ENCODE measurements at places on chromosomes 5 and 9.

DNA sequence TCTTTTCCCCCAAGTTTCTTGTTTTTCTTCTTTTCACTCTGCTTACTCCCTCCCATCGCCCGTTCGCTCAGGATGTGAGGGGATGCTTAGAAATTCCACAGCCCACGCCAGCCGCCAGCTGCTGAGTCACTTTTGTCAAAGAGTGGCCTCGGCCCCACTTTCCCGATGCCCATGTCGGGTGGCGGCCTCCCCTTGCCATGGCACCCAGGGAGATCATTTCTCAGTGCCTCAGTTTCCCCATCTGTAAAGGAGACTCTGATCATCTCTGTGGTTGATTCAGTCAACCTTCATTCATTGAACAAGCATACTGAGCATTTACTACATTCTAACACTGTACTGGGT is 353 bp upstream of the PDGFRB start:
- no peak for DNase-seq

- DNase-seq, result no peak
Observed at GRCh38 chr5:1177826-1178528, 23.4 kb upstream of the SLC6A19 start.

DNA sequence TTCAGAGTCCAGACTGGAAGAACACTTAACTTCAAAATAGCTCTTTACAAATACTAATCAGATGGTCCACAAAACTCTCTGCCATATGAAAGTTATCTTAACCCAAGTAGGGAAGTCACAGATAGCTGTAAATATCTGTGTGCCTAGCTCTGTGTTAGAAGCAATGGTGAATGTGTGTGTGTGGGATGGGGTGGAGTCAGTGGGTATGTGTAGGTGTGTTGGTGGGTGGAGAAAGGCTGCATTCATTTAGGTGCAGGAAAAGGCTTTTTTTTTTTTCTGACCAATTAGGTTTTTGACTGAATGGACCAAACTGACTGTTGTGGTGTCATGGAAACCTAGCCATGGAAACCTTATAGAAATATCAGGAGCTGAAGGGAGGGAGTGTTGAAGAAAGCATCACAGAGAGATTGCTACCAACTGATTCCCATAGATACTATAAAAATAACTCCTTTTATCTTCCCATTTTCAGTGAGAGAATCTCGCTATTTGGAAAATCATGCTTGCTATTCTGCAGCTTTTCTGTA is 156.2 kb upstream of the NR3C1 start:
- no peak for DNase-seq

- no peak for DNase-seq
Observed at GRCh38 chr5:76717222-76718083, 1.5 kb downstream of the F2R start.

DNA sequence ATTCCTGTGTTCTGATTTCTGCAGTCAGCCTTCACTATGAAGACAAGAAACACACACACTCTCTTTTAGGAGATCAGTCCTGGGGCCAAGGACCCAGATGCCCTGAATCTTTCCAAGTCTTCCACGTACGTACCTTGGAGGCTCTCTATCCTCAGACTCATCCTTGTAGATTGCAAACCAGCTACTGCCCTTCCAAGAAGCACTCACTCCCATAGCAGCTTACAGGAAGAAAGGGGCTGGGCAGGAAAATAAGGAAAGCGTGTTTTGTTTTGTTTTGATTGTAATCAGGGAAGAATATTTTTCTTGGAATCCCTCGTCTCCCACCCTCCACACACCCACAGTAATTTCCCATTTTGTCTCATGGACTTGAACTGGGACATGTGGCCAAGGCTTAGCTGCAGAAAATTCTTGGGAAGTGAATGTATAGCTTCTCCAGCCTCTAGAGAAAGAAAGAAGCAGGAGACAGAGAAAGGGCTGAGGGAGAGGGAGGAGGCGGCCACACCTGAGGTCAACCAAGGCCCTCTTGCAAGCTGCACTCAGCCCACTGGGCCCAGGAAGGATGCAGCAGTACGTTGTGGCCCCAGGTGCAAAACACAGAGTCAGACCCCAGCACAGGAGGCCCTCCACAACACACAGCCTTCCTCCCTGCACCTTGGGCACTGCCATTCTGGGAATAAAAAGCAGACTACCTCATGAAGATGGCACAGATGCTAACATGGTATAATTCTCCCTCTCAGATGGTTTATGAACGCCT is 29.9 kb downstream of the IRX2 start:
- no peak for DNase-seq

GRCh38 chr5:108369167-108369566 is 12.7 kb downstream of the FBXL17 start:
- DNase-seq, result no peak

GRCh38 chr9:114682846-114683245 is 854 bp upstream of the TEX48 start:
- DNase-seq, result no peak

DNA sequence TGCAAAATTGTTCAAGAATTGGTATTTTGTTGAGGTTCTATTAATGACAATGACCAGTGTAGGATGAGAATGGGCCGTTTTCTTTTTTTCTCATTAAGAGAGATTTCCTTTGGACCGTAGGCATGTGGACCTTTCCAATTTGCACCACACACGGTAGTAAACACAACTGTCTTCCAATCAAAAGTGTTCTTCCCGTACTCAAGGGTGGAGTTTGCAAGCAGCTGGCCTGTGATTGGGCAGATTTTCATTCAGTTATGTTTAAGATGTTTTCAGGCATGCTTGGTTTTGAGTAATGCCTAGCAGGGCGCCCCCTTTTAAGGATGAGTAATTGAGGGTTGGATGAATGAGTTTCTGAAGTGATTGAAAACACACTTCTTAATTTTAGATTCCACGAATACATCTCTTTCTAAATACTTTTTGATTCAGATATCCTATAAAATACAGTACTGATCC is 2.5 kb downstream of the KDM3B start:
- peak; percentile 40 for DNase-seq

DNA sequence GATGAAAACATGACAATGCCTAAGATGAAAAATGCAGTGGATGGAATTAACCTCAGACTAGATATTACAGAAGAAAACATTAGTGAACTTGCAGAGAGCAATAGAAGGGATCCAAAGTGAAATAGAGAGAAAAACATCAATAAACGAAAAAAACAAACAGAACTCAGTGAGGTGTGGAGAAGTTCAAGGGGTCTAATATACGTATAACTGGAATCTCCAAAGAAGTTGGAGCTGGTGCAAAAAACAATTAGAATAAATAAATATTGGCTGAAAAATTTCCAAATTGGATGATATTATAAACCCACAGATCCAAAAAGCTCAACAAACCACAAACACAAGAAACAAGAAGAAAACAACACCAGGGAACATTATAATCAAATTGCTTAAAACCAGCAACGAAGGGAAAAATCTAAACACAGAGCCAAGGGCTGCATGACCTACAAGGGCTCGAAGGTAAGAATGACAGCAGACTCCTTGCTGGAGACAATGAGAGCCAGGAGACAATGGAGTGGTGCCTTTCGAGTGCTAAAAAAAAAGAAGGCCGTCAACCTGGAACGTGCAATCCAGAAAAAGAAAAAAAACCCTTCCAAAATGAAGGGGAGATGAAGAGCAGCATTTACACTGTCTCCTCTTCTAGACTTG is 11.8 kb downstream of the FAM163B start:
- no peak for DNase-seq

GRCh38 chr9:101485924-101486692 is 47.5 kb upstream of the RNF20 start:
- DNase-seq, result no peak

GRCh38 chr9:126788634-126789349 is 16.0 kb upstream of the ZBTB43 start:
- DNase-seq, result no peak

DNA sequence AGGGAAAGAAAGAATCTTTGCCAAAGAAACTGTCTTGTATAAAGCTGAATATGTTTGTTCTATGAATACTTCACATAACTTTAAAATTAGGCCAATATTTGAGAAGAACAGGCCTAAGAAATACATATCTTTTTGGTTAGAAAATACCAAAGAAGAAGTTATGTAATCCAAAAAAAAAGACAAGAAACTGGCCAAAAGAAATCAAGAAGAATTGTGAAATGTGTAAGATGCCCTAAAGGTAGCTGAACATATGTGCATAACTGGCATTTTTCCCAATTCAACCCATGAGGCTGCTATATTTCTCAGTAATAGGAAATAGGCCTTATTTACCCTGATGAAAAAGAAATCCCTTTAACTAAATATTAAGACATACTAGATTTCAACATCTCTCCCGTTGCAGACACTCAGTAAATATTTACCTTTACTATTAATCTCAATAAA is 290.0 kb downstream of the CETN3 start:
- DNase-seq, result no peak

DNA sequence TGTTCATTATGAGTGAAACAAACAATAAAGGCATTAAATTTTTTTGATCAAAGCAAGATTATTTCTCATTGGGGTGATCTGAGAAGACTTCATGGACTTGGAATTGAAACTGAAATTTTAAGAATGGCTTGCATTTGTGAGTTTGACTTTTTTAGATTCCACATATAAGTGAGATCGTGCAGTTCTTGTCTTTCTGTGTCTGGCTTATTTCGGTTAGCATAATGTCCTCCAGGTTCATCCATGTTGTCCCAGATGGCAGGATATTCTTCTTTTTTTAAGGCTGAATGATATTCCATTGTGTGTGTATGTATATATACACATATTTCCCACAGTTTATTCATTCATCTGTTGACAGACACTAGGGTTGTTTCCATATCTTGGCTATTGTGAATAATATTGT is 716.5 kb downstream of the PRELID2 start:
- DNase-seq, result no peak

DNA sequence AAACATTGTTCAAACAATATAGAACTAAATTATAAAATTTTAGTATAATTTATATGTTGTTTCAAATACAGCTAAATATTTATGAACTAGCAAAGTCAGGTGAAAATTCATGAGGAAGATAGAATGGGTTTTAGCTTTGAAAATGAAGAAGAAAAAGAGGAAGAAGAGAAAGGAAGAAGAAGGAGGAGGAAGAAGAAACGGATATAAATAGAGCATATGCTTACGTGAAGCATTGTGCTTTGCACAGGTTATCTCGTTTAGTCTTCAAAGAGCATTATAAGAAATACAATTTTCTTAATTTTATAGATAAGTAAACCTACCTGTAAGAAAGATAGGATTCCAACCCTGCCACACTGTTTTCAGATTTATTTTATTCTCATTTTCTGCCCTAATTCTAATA is 620.6 kb upstream of the DAB2 start:
- DNase-seq, result no peak

- DNase-seq, result no peak
Observed at GRCh38 chr5:120684213-120684612, 220.1 kb downstream of the PRR16 start.

DNA sequence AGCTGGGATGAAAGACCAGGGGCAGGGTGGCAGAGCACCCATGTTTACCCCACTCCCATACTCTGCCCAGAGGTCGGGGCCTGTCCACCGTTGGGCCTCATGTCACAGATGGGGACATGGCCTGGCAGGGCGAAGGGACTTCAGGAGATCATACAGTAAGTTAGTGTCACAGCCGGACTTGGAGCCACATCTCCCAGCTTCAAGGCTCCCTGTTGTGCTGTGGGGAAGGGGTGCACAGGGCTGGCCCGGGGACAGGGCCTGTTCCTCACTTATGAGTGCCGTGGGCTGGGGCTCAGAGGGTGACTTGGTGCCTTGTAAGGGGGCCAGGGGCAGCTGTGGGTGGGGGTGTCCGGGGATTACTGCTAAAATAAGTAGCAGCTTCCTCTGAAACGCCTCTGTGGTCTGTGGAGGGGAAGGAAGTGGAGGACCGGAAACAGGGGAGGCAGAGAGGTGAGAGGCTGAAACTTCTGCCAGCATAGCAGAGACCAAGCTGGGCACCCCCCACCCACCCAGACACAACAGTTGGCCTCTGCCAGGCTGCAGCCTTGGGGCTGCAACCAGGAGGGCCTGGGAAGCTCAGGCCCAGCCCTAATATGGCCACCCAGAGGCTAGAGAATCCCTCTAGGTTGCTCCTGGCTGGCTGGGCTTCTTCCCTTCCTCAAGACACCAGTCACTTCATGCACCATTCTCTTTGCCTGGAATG is 41.1 kb upstream of the NEK6 start:
- no peak for DNase-seq

DNA sequence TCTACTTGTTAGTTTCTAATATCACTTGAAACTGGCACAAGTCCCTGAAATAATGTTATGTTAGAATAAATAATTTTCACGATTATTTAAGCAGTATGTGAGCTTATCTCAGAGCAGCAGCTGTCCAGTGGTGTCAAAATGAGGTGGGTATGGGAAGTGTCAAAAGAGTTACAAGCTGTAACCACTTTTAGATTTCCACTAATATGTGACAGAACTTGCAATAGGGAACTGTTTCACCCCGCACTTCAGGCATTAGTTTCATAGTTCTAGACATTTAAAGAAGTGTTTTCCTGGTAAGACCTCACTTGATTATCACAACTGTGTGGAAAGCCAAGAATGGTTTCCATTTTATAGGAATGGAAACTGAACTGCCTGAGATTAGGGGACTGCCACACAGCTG is 2.9 kb upstream of the ISCA1 start:
- no peak for DNase-seq

DNA sequence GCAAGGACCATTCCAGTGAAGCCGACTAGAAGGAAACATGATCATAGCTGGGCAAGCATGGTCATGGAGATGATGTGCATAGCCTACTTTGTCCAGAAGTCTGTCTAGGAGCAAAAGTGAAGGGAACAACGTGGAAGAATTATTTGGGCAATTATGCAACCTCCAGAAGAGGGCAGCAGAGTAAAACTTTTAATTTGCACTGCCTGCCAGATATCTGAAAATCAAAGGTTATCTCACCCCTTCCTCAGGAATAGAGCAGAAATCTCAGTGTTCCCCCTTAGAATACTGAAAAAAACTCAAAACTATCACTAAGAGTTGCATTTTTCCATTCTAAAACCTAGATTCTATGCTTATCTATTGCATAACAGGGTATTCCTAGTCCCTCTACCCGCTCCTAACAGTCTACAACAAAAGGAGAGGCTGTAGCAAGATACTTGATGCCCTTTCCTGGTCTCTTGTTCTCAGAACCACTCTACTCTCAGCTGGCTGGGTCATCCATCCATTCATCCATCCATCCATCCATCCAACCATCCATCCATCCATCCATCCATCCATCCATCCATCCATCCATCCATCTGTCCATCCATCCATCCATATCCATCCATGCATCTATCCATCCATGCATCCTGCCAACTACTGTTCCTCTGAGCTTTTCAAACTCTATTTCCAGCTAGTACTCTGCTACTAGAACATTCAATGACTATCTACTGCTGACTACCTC is 8.4 kb upstream of the SETD9 start:
- DNase-seq, result peak; percentile 11

- DNase-seq, result no peak
Observed at GRCh38 chr5:96641368-96642280, 20.6 kb upstream of the CAST start.

Data from activated CD4-positive, alpha-beta T cell treated with anti-CD3 and anti-CD28 coated beads, Interleukin-2, amount 50 U/mL, for 1 hour (primary cell).